ENCODE measurements at places on chromosomes 1 and 21.
A peak's percentile ranks its signal among the peaks of the same experiment; 100 is the strongest.

DNA sequence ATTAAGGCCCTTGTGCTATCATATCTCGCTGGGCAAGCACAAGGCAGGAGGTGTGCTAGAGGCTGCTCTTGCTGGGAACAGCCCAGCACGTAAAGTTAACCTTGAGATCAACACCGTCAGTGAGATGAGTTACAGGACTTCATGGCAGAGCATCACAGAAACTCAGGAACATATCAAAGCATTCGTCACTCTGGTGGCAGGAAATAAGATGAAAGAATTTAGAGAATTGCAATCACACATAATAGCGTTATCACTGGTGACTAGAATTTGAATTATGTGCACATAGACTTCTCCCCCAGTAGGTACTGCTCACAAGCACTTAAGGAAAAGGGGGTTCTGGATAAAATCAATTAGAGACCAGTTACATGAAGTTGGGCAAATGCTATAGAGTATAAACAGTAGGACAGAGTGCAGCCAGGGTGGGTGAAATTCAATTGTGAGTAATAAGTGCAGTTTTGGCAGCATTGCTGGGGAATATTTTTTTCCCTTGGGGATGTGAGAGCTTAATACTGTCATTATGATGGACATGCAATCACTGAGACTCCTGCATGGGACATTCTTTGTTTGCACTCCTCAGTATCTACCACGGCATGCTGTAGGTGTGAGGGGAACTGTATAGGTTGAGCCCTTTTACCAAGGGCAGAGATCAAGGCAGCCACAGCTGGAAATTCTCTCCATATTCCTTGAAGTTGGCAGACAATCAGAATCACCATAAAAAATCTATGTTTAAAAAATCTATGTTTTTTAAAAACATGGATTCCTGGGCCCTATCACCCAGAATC is 44.2 kb upstream of the ARHGAP29 start:
- DNase-seq: no peak

- DNase-seq: no peak
These were observed 15.1 kb downstream of the TRIM11 start for GRCh38 chr1:228391411-228392020.

DNA sequence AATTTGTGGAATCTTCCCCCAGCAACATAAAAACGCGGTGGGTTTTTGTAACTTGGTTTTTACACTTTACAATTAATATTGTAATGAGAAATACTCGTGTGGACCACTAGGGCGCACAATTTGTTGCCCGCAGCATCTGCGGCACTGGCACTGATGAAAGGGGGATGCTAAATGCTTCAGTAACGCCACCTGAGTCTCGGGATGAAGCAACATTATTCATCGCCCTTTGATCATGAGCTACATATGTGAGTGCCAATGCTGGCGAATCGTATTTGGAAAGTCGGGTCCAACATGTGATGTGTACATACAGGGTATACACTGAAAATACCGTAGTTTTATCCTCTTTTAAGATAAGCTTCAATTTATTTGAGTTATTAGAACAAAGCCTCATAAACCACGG is 34.2 kb upstream of the COX20 start:
- DNase-seq: peak; percentile 24

- DNase-seq: peak; percentile 85
These were observed 15.2 kb upstream of the ZNF692 start for GRCh38 chr1:248873993-248874533.

DNA sequence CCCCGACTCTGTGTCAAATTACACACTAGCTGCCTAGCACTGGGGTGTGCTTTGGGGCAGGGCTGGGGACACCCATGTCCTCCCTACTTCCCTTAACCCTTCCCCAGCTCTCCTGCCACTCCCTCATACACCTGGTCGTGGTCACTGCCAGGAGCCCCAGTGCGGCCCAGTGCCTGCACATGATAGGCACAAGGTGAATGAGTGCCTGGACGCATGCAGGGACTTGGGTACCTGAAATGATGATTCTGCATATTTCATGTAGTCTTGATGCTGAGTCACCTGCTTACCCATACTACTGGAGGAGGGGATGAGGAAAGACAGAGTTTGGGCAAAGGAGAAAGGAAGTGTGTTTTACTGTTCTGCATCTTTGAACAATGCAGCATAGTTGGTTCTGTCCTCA is 1.5 kb upstream of the VANGL2 start:
- DNase-seq: no peak

GRCh38 chr1:221200464-221200863 is 321.2 kb downstream of the HLX start:
- DNase-seq: no peak

- DNase-seq: no peak
These were observed 270.5 kb downstream of the MATN1 start for GRCh38 chr1:30452925-30453324.
